ENCODE measurements at places on chromosomes 12 and 14.

DNA sequence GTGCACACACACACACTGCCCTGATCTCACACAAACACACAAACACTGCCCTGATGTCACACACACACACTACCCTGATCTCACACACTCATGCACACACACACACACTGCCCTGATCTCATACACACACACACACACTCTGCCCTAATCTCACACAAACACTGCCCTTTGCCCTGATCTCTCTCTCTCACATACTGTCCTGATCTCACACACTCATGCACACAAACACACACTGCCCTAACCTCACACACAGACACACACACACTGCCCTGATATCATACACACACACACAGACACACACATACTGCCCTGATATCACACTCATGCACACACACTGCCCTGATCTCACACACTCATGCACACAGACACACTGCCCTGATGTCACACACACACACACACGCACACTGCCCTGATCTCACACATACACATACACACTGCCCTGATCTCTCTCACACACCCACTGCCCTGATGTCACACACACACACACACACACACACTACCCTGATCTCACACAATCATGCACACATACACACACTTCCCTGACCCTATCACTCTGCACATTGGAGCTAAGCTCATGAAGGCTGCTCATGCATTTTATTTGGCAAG, 97.6 kb upstream of the DIO3 start:
- no peak overlapping the region for H3K4me3 ChIP-seq
- H3K27ac ChIP-seq, result no peak overlapping the region
- H3K27me3 ChIP-seq, result peaks cover 10% of the 10 kb centered on the region
- no peaks in the 10 kb centered on the region for H3K36me3 ChIP-seq
- DNase-seq, result no peak

DNA sequence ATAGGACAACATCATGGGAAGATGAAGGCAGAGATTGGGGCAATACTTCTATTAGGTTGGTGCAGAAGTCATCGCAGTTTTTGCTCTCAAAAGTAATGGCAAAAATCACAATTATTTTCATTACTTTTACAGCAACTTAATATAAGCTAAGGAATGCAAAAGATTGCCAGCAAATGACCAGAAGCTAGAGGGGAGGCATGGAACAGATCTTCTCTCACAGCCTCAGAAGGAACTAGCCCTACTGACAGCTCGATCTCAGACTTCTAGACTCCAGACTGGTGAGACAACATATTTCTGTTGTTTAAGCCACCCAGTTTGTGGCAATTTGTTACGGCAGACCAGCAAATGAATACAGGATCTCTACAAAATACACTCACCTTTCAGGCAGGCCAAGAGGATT, 348.5 kb upstream of the TBX3 start:
- no peaks in the 10 kb centered on the region for H3K27me3 ChIP-seq
- H3K27ac ChIP-seq, result no peak overlapping the region
- no peaks in the 10 kb centered on the region for H3K4me1 ChIP-seq

DNA sequence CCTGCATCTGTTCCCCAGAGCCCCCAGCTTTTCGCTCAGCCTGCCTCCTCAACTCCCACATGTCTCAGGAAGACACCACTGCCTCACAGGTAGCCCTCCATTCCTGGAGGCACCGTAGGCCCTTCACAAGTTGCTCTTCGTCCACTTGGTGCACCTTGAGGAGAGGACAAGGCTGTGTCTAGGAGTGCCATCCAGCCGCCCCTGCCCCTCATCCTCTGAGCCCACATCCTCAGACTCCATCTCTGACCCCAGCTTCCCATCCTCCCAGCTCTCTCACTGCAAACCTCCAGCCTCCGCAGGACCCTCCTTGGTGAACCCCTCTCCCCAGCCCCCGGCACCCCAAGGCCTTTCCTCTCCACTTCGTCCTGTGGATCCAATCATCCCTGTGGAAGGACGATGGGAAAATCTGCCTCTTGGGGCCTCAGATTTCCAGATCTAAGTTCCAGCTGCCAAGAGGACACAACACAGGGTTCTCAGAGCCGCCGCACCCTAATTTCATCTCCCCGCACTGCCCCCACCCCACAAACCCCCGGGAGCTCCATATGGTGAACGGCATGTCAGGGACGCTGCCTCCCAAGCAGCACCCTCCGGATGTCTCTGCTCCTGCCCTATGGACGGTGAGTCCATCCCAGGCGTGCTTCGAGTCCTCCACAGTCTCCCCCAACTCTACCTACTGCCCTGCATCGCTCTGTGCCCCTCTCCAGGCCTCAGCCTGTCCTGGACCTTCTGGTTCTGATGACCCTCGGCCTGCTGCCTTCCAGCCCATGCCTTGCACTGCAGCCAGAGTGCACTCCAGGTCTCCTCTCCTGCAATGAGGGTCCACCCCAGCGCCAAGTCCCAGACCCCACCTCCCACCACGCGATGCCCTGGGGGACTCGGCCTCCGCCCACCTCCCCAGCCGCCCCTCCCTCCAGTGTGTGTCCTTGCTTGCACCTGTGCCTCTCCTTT, 314.1 kb upstream of the DIO3 start:
- no peaks in the 10 kb centered on the region for H3K4me1 ChIP-seq
- H3K4me3 ChIP-seq, result no peak overlapping the region
- no peaks in the 10 kb centered on the region for H3K27me3 ChIP-seq
- H3K36me3 ChIP-seq, result no peaks in the 10 kb centered on the region
- DNase-seq, result no peak

GRCh38 chr12:2332947-2333346, 280.2 kb downstream of the CACNA1C start:
- no peak for DNase-seq
- peaks cover 1% of the 10 kb centered on the region for H3K4me1 ChIP-seq
- H3K27me3 ChIP-seq, result no peaks in the 10 kb centered on the region

DNA sequence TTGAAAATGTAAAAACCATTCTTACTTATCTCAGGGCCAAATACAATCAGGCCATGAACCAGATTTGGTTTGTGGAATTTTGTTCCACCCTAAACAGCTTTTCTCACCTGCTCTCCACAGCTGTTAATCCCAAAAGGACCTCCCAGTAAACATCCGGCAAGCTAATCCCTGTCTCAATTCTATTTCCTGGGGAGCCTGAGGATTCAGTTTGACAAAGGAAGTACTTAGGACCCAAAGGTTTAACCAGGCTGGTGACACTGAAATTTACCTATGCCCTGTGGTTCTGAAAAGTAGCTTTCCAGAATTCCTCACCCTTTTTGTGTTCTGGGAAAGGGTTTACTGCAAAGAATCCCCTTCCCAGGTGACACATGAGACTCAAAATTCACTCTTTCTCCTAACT, 15.0 kb downstream of the CAPZA3 start:
- no peaks in the 10 kb centered on the region for H3K36me3 ChIP-seq
- no peaks in the 10 kb centered on the region for H3K27me3 ChIP-seq
- no peak overlapping the region for H3K27ac ChIP-seq
- H3K4me3 ChIP-seq, result no peak overlapping the region
- H3K4me1 ChIP-seq, result peaks cover 11% of the 10 kb centered on the region
